ENCODE measurements at places on chromosomes 4 and X. TPM values are rescaled to one million over a fixed set of nuclear protein-coding genes. Genes with fewer than 3 reads are reported as not detected.

GAGE12J gene
- total RNA-seq = not detected

HERC6 gene
- total RNA-seq = 14.5 TPM

GRCh38 chr4:127782025-127782274 lies 172 bp upstream of the HSPA4L start:
- DNase-seq = peak; percentile 89

DNA sequence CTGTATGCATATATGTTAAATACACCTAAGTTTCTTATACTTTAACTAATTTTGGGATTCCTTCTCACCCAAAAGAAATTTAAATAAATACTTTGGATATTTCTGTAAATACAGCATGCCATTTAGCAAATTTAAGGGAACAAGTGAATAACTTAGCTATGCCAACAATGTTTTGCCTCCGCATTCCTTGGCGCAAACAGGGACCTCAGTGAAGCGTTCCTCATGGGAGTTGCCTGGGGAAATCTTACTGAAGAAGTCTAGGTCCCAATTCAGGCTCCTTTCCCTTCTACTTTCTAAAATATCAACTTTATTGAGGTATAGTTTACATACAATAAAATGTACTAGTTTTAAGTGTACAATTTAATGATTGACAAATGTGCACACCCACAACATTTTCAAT lies 25.0 kb downstream of the COL4A5 start:
- DNase-seq = no peak

DNA sequence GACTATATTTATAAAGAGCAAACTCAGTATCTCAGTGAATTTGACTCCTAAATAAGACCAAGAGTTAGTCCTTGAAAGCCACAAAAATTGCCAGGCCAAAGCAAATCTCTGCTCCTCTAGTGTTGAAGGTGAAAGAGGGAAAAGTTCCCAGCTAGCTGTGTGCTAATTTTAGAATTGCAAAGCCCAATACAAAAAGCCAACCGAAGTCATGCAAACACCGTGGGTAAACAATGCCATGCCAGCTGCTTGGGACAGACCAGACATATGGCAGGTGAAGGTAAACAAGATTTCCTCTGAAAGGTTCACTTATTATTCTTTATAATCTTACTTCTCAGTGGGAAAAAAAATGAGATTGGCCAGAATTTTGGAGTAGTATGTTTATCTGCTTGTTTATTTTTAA lies 80.5 kb upstream of the LNX1 start:
- DNase-seq = no peak

DNA sequence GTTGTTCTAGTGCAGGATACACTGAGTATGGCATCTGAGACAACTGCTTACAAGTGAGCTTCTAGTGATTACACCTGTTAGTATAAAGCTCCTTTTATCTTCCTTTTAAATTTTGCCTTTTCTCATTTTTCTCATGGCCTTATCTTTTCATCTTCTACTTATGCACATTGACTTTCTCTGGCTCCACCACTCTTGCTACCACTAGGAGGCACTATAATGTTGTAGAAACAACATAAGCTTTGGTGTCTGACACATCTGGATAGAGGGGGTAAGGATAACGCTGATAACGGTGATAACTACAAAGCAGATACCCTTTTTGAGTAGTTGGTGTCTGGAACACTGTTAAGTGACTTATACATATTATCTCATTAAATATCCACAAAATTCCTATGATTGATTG lies 187.4 kb upstream of the TEX13C start:
- DNase-seq = no peak

- DNase-seq = no peak
These were observed 271.4 kb downstream of the KCNIP4 start for GRCh38 chr4:21677173-21677572.

DNA sequence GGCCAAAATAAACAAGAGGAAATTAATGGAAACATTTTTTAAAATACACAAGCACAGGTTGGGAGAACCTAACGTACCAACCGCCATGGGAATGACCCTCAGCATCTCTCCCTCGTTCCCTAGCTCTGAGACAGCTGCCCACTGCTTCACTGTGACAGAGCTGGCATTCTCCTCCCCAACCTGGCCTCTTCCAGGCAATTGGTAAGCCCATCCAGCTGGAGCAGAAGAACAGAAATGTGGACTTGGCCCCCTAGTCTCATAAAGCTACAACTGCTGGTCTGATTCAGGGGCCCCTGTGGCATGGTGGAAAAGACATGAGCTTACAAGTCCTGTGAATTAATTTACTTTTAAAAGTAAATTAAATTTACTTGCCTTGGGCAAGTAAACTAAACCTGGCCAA lies 245.1 kb downstream of the PTTG2 start:
- DNase-seq = no peak

FABP2 gene
- total RNA-seq = 2.2 TPM

DNA sequence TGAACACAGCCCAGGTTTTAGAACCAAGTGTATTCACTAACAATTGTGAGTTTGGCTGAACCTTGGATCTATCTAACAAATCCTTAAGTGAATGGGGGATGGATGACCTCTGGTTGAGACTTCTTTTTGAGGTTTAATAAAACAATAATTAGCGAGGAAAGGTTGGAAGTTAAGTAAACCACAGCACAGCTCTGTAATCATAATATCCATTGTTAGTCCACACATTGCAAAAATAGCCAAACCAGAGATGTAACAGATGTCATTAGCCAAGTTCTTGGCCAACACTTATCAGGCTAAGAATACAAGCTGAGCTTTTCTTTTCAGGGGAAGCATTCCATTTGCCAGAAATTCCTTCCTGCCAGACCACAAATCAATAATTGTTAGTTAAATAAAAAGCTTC lies 59.1 kb downstream of the FREM3 start:
- no peak for DNase-seq

TEX11 gene
- total RNA-seq = 0.19 TPM

DNA sequence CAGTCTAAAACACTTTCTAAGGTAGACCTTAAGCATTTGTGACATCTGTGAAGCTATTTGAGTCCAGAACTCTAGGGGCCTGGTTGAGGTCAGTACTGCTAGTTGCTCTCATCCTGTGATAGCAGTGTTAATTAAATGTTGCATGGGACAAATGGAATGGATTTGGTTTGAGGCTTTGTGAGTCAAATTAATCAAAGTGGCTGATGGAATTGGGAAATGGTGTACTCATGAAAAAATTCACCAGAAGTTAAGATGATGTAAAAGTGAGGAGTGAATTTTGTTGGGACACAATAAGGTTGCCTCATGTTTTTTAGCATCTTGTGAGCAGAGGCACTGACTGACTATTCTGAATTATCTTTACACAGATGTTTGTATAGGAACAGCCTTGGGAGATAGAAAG lies 99.2 kb upstream of the ARSJ start:
- DNase-seq = no peak

DGAT2L6 gene
- not detected for total RNA-seq

GRCh38 chr4:79823148-79823763 lies 249.8 kb downstream of the ANTXR2 start:
- no peak for DNase-seq

DNA sequence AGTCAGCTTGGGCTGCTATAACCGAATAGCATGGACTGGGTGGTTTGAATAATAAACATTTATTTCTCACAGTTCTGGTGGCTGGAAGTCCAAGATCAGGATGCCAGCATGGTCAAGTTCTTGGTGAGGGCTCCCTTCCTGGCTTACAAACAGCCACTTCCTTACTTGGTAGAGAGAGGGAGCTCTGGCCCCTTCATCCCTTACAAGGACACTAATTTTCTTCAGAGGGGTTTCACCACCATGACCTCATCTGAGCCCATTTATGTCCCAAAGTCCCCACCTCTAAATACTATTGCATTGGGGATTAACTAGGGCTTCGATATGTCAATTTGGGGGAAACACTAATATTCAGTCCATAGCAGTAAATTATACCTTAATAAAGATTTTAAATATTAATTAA lies 61.8 kb downstream of the CLNK start:
- DNase-seq = no peak

RTL3 gene
- 0.19 TPM for total RNA-seq

DNA sequence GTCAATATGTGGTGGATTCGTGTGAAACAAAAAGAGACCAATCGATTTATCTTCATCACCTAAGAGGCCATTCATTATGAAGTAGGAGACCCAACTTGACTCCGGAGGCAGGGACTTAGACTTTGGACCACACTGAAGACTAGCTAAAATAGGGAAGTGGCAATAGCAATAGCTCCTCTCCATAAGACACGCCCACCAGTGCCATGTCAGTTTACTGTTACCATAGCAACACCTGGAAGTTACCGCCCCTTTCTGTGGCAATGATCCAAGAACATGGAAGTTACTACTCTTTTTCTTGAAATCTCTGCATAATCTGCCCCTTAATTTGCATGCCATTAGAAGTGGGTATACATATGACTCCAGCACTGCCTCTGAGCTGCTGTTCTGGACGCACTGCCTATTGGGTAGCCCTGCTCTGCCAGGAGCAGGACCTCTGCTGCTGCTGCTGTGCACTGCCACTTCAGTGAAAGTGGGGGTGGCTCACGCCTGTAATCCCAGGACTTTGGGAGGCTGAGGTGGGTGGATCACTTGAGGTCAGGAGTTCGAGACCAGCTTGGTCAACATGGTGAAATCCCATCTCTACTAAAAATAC lies 163.2 kb downstream of the PRKX start:
- no peak for DNase-seq

GAGE1 gene
- total RNA-seq = not detected

DNA sequence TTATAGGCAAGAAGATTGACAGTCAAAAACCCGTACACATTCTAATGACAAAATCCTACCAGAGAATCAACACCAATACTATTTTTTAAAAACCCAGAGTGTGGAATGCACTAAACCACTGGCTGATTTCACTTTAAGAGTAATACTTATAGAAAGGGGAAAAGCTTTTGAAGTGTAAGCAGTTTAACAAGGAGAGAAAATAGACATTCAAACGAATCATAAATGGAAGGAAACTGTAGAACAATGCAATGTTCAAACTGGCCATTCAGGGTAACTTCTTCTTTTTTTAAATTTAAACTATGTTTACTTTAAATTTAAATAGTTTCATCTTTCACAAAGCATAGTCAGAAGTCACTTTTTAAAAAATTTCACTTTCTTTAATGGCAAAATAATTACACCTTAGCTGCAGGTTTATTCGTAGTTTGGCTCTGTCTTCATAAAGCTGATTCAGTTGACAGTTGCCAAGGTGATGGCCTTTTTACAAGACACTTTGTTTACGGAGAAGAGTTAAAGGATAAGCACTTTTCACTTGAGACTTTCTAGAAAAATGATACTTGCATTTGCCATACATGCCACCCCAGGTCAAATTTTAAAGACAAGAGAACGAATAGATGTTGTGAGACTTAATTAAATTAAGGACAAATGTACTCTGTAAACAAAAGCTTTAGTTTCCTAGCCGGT lies 82.4 kb upstream of the KLF3 start:
- DNase-seq = no peak

GRCh38 chrX:125544031-125544660 lies 224.5 kb downstream of the TEX13C start:
- no peak for DNase-seq

GRCh38 chrX:38262715-38263620 lies 42.3 kb upstream of the SRPX start:
- no peak for DNase-seq

GRCh38 chr4:58301376-58301999 lies 1191.3 kb upstream of the IGFBP7 start:
- no peak for DNase-seq

GRCh38 chrX:7545564-7545963 lies 297.4 kb upstream of the VCX start:
- no peak for DNase-seq

- DNase-seq = no peak
These were observed 114.9 kb upstream of the FAM9B start for GRCh38 chrX:9148615-9149399.

GIMD1 gene
- total RNA-seq = not detected

CFAP99 gene
- total RNA-seq = not detected

MAOB gene
- 152 TPM for total RNA-seq

- no peak for DNase-seq
These were observed 1.8 kb downstream of the IQSEC2 start for GRCh38 chrX:53279296-53280237.

MAGEA8 gene
- total RNA-seq = not detected

GRCh38 chr4:38803833-38804653 lies 548 bp downstream of the TLR1 start:
- DNase-seq = no peak

GABRA4 gene
- total RNA-seq = 30.4 TPM

DNA sequence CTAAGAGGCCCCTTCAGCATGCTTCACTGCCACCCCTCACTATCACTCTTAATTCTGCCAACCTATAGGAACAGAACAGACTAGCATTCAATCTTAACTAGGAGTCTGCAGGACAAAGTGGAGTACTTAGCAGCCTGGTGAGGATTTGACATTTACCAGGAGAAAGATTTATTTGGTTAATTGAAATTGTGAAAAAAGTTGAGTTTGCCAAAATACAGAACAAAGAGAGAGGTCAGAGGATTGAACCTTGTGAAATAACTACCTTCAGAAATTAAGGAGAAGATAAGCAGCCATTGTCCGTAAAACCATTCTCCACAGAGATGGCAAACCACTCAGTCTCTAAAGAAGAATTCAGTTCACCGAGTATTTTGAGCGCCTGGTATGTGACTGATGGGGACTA lies 41.8 kb upstream of the IQCM start:
- no peak for DNase-seq

NXF2B gene
- total RNA-seq = not detected

GRCh38 chrX:30887721-30888120 lies 1.3 kb downstream of the TAB3 start:
- no peak for DNase-seq

CTAG2 gene
- not detected for total RNA-seq

SPOCK3 gene
- total RNA-seq = 0.53 TPM

RAB41 gene
- total RNA-seq = not detected

ESX1 gene
- total RNA-seq = not detected

GRCh38 chrX:87873347-87873941 lies 355.8 kb downstream of the KLHL4 start:
- no peak for DNase-seq

GRCh38 chr4:76022031-76022430 lies 1.3 kb downstream of the CXCL10 start:
- DNase-seq = no peak

DNA sequence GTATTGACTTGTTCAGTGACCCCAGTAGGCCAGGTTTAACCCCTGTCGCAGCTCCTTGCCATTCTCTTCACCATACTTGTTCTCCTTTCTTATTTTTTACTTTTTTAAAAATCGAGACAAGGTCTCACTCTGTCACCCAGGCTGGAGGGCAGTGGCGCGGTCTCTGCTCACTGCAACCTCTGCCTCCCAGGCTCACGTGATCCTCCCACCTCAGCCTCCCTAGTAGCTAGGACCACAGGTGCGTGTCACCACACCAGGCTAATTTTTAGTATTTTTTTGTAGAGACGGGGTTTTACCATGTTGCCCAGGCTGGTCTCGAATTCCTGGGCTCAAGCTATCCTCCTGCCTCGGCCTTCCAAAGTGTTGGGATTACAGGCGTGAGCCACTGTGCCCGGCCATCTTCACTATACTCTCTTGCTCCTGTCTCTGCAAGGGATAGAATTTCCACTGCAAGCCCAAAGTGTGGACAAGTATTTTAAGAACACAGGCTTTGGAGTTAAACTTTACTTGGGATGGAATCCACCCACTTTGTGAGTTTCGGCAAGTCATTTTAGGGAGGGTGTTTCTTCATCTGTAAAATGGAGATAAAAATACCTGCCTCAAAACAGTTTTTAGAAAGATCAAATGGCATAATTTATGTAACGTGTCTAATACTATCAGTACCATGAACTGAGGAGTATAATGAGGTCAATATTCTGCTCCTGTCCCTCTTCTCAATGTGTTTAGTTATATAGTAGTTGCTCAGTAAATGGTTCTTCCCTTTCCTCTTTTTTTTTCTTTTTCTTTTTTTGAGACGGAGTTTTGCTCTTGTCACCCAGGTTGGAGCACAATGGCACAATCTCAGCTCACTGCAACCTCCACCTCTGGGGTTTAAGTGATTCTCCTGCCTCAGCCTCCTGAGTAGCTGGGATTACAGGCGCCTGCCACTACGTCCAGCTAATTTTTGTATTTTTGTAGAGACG lies 973 bp downstream of the YIPF6 start:
- no peak for DNase-seq

Data from heart right ventricle (tissue), 16 donors.